Pons (tissue), 1 donor: ENCODE measurements at places on chromosomes 6 and 20.
A peak's percentile ranks its signal among the peaks of the same experiment; 100 is the strongest.

- DNase-seq: peak; percentile 57
Observed at GRCh38 chr20:23889775-23890187, 10.2 kb upstream of the CST5 start.

DNA sequence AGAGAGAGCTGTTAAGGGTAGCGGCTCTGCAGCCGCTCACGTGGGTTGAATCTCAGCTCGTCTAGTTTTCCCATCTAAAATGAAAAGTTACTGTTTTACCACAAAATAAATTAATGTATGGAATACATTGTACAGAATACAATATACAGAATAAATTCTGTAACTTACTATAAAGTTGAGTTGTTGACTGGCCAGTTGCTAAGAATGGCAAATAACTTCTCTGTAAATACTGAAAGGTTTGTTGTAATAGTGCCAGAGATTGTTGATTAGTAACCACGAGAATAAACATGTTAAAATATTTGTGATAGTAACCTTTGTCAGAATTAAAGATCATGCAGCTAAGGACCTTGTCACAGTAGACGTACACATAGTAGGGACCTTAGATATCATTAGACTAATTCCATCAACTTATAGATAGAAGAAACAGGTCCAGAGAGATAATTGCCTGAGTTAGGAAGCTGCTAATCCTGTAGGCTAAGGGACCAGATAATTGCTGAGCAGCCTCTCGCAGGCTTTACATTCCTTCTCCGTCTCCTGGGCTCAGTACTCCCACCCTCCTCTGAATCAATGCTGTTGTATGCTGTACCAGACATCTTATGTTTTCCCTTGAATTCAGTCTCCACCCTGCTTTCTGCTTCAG is 544 bp upstream of the NRM start:
- no peak for DNase-seq

GRCh38 chr6:43658161-43658560 is 13.3 kb downstream of the RSPH9 start:
- no peak for DNase-seq

DNA sequence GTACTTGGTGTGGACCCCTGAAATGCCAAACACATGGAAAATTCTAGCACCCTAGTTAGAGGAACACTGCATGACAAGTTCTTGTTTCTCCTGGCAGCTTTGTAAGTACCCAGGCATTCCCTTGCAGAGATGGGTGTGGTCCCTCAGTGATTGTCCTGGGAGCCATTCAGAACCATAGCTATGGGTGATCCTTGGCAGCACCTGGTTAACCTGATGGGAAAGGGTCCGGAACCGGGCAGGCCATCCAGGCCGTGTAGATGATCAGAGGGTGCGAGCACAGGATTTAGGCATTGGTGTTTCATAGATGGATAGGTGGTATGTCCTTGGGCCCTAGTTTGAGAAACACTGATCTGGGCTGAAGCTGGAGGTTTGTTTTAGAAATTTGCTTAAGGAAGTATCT is 95.8 kb downstream of the RPP40 start:
- DNase-seq: no peak

DNA sequence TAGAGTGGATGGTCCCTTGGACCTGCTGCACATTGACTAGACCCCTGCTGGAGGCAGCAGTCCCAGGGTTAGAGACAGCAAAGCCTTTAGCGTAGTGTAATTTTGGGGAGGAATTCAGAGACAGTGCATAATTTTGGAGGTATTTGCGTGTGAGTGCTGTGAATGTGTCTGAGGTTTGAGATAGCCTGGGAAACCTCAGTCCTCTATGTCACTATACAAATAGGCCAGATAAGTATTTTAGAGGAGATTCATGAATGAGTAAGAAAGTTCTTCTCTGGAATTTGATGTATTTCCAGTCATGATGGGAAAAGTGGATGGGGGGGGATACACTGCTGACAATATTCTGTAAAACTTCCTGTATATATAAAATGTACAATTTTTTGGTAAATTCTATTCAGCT is 25.8 kb upstream of the MTRF1L start:
- no peak for DNase-seq

- no peak for DNase-seq
Observed at GRCh38 chr6:2061880-2062279, 183.5 kb downstream of the GMDS start.

- no peak for DNase-seq
Observed at GRCh38 chr6:53795340-53795701, 516 bp downstream of the LRRC1 start.

GRCh38 chr6:152879681-152880080 is 103.2 kb downstream of the FBXO5 start:
- DNase-seq: no peak

GRCh38 chr6:41200296-41200900 is 551 bp downstream of the TREML2 start:
- peak; percentile 8 for DNase-seq

DNA sequence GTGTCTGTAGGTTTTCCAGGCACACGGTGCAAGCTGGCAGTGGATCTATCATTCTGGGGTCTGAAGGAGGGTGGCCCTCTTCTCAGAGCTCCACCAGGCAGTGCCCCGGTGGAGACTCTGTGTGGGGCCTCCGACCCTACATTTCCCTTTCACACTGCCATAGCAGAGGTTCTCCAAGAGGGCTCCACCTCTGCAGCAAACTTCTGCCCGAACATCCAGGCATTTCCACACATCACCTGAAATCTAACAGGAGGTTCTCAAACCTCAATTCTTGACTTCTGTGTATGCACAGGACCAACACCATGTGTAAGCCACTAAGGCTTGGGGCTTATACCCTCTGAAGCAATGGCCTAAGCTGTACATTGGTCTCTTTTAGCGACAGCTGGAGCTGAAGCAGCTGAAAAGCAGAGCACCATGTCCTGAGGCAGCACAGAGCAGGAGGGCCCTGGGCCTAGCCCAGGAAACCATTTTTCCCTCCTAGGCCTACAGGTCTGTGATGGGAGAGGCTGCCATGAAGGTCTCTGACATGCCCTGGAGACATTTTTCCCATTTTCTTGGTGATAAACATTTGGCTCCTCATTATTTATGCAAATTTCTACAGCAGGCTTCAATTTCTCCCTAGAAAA is 253.3 kb downstream of the ERMARD start:
- no peak for DNase-seq

GRCh38 chr6:45378334-45378926 is 696 bp upstream of the SUPT3H start:
- peak; percentile 11 for DNase-seq

DNA sequence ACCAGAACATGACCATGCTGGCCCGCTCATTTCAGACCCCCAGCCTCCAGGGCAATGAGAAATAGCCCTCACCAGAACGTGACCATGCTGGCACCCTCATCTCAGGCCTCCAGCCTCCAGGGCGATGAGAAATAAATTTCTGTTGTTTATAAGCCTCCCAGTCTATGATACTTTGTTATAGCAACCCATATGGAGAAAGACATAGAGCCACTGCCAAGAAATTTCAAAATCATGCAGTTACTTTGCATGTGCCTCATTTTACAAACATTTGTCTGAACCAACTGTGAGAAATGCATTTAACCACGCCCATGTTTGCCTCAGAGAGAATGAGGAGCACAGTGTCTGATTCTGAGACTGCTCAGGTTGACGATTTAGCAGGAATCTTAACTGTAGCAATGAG is 15.5 kb downstream of the CYP39A1 start:
- DNase-seq: no peak

GRCh38 chr6:91864911-91865310 is 1278.0 kb upstream of the MAP3K7 start:
- no peak for DNase-seq
